WTC11 (cell line): ENCODE measurements at places on chromosomes 12 and 14. TPM values are rescaled to one million over a fixed set of nuclear protein-coding genes. Genes with fewer than 3 reads are reported as not detected.

The MLEC gene
- 221 to 278 TPM (median 253 TPM) in 3 replicates for total RNA-seq

The IAPP gene
- not detected in 3 replicates for total RNA-seq

The ACTR10 gene
- total RNA-seq, result 30.9 to 35.5 TPM (median 32.5 TPM) in 3 replicates

The AHNAK2 gene
- total RNA-seq, result 3.3 to 3.5 TPM (median 3.4 TPM) in 3 replicates

The TSPAN19 gene
- 0.23 to 0.53 TPM in 2 of 3 replicates, not detected in the other for total RNA-seq

The COA8 gene
- total RNA-seq, result 34.7 to 36.7 TPM (median 36.4 TPM) in 3 replicates

The IPO4 gene
- 87.6 to 128 TPM (median 91.2 TPM) in 3 replicates for total RNA-seq

The SLCO1B1 gene
- 0.25 to 0.52 TPM (median 0.37 TPM) in 3 replicates for total RNA-seq

The RPL41 gene
- total RNA-seq, result 4,004 to 4,366 TPM (median 4,314 TPM) in 3 replicates
